ENCODE measurements at places on chromosomes 4 and X.

- no peak for DNase-seq
Measured at GRCh38 chr4:183674153-183674552, 15.1 kb downstream of the TRAPPC11 start.

GRCh38 chrX:24777660-24778059, 83.9 kb downstream of the POLA1 start:
- no peak for DNase-seq

DNA sequence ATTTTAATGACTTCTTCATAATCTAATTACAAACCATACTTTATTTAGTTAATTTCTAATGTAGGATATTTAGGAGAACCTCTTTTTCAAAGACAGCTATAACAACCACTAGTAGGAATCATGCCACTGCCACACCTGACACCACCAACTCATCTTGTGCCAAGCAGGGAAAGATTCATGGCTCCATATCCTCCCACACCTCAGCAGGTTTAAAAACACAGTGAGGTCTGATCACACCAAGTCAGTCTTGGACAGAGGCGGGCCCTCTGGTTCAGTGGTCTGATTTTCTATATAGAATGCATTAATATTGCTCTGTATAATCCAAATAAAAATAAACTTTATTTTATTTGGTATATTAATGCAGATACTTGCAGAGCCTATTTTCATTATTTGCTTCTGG, 227.7 kb upstream of the TTC29 start:
- DNase-seq = no peak

DNA sequence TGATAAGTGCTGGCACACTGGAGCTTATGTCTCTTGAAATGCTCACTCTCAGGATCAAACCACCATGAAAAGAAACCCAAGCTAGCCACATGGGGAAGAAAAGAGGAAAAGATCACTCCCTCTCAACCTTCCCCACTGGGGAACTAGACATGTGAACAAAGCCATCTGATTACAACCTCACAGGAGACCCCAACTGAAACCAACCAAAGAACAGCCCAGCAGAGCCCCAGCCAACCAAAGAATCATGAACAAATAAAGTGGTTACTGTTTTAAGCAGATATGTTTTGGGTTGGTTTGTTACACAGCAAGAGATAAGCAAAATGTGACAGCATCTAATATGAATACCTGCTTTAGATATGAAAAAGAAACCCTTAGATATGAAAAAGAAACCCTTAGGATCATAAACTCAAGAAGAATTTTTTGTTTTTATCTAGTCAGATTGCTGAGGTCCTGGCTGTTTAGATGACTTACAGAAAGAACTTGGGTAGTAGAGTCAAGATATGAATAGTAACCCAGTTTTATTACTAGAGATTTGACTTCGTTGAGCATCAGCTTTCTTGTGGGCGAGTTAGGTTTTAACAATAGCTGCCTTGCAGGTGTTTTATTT, 23.7 kb upstream of the TLR7 start:
- no peak for DNase-seq

- DNase-seq = no peak
Measured at GRCh38 chr4:167614866-167615265, 380.6 kb upstream of the SPOCK3 start.

- DNase-seq = peak; percentile 46
Measured at GRCh38 chrX:73850124-73851013, 287.4 kb downstream of the CHIC1 start.

DNA sequence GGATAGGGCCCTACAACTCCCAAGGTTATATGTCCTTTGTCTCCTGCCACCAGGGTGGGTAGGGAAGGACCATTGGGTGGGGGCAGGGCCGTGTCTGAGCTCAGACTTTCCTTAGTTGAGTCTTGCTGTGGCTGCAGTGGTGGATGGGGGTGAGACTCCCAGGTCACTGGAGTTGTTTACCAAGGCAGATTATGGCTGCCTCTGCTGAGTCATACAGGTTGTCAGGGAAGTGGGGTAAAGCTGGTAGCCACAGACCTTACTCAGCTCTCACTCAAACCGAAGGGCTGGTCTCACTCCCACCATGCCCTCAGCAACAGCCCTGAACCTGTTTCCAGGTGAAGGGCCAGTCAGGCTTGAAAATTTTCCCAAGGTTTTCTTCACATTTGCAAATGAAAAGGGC, 58.8 kb upstream of the FAAH2 start:
- no peak for DNase-seq

DNA sequence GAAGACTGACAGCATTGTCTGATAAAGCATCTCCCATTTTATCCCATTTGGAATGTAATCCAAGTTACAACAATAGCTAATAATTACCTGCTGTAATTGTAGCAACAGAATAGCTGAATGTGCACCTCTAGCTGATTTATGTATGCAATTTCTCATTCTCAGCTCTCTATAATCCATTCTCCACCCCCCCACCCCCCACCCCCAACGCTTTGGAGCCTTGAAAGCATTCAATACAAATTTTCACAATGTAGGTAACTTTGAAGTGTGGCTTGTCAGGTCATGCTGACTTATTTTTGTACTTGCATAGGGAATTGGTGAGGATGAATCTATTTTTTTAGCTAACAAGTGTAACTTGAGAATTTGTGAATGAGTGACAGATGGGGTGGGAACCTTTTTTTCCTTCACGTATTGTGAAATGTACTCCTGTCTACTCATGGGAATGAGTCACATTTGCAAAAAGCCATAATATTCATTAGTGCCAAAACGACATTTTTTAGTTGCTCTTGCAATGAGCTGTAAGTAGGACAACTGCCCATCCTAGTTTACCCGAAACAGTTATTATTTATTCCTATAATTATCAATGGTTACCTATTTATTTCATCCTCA, 159.3 kb downstream of the PALLD start:
- DNase-seq = no peak

DNA sequence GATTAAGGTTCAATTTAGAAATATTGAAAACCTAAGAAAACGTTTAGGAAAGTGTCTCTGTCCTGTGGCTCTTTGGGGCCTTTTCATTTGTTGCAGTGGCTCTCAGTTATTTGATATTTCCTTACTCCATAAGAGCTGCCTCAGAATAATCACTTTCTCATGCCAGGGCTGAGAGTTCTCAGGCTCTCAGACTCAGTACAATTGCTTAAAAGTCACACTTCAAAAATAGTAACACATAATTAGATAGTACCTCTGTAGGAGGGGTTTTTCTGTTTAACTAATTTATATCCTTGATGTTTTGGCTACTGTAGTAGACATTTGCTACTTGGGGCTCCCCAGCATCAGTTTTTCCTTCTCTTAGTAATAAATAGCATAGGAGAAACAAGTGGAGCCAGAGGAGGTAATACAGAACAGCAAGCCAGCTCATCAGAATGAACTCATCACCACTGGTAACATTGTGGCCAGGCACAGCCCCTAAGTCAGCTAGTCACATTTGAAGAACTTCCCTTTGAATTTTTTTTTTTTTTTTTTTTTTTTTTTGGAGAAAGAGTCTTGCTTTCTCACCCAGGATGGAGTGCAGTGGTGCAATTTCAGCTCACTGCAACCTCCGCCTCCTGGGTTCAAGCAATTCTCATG, 8.0 kb upstream of the HNRNPD start:
- DNase-seq = no peak

GRCh38 chrX:150372280-150372679, 9.2 kb downstream of the MAMLD1 start:
- no peak for DNase-seq

DNA sequence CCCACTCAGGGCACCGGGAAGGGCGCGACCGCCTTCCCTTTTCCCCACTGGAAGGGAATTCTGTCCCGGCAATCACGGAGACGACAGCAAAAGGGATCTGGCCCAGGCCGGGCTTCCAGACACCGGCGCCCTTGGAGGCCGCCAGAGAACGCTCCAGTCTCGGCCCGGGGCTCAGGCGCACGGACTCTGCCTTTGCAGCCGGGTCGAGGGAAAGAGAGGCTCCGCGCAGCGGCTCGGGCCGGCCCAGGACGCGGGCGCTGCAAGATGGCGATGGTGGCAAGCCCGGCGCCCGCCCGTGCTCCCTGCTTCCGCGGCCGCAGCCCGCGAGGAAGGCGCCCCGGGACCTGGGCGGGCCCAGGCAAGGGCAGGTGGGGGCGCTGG, 1.1 kb downstream of the CTBP1 start:
- DNase-seq = no peak

DNA sequence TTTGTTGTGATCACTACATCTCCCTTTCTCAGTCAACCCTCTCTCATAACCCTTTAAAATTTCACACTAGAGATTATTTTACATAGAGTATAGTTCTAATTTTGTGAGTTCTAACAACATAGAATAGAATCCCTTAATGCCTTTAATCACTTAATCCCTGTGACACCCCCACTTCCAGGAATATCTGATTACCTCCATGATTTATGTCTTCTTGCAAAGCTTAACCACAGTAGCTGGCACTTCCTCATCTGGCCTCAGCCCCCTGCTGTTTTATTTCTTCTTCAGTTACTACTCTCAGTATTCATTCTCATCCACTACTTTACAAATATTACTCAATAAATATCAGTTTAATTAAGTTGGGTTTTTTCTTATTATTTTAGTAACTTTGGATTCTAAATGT, 340.9 kb downstream of the CENPC start:
- no peak for DNase-seq

DNA sequence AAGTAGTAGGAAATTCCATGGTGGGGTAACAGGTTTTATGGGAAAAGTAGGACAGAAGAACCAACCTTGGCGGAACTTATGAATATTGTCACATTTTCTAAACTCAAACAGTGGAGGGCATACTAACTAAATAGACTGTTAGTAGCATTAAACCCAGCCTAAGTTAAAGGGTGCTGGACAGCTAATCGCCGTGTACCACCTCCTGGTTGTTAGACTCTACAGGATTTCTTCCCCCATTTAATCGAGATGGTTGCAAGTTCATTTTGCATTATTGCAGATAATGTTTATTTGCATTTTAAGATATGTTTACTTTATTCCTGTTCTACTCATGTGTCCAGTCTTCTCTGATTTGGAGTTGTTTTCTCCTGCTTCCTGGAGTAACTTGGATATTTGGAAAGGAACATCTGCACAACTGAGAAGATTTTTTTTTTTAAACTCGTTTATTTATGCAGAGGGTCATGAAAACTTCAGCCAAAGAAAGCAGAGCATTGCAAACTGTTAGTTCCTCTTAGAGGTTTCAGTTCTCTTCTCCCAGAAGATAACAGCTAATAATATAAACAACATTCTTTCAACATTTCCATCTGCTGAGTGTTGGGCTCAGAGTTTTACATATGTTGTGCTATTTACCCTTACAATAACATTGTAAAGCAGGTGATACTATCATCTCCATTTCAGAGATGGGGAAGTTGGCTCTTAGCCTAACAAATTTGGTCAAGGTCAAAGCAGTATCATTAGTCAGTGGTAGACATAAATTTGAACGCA, 51.5 kb upstream of the TBC1D9 start:
- no peak for DNase-seq

DNA sequence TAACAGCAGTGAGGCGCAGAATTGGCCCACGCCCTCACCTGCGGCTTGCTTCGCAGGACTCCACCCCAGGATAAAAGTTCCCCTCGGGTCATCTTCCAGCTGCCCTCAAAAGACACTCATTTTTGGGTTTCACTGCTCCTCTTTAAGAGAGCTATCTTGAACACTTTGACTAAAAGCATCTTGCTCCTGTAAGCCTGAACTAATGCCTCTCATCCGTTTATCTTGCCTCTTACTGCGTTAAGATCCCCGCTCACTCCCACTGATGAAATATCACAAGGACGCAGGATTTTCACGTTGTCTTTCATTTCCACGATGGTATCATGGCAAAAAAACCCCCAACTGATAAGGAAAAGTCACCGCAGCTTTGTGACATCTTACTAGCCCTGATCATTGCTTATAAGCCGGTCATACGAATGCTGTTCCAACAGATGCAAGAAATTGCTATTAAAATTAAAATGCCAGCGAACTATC, 591 bp upstream of the ACSL4 start:
- DNase-seq = no peak

- no peak for DNase-seq
Measured at GRCh38 chr4:185532795-185533324, 2.4 kb downstream of the PDLIM3 start.

DNA sequence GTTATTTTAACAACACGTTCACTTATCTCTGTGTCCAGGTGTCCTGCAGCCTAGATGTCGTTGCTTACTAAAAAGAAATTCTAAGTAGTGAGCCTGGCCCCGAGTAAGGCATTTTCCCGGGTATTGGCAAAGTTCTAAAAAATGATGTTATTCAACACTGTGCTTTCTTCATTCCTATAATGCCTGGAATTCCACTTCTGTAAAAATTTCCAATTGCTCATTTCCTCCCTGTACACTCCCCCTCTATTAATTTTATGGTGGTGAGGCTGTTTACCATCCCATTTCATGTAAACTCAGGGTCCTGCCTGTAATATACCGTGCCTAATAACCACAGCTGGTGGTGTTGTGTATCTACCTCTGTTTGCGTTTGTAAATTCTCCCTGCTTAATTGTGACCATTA, 14.2 kb downstream of the BST1 start:
- DNase-seq = no peak

DNA sequence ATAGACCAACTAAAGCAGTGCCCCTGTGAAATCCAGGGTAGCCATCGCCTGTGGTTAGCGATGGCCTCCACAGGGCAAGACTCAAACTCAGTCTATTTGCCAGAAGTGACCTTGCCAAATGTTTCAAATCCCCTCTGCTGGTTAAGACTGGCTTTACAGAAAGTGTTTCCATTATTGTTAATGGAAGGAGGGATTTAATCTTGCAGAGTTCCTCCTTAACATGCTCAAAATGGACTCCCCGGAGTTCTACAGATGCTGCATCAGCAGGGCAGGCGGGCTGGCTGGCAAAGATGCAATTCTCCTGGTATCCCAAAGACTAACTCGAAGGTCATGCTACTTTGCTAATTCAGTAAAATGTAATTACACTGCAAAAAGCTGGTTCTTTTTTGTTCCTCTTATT, 313.0 kb upstream of the SLC7A11 start:
- DNase-seq = no peak

- no peak for DNase-seq
Measured at GRCh38 chr4:181821039-181822004, 421.9 kb upstream of the TENM3 start.

DNA sequence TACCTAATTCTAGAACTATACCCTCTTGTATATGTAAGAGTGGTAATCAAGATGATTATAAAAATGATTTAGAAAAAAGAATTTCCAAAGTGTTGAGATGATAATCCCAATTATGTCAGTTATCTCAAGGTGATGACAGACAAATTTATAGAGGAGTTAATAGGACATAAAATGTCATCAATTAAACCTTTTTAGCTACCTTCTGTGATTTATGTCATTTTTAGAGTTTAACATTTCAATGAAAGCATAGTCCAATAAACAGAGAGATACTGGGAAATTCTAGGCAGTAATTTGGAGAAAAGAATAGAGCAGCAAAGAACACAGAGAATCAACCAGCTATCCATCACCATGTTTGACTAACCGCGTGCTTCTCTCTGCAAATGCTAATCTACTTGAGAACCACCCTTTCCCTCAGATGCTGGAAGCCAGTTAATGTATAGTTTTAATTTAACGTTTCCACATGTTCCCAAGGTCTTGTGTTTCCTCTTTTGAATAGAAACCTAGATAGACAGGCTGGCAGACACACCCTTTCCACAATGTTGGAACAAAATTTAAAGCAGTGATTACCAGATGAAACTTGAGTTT, 433.1 kb upstream of the FAM241A start:
- DNase-seq = no peak

GRCh38 chrX:1518512-1518911, 18.5 kb downstream of the P2RY8 start:
- no peak for DNase-seq

Measured in transverse colon (tissue), 4 donors.